CD4-positive, alpha-beta T cell (primary cell): ENCODE measurements at places on chromosomes 4 and X.

DNA sequence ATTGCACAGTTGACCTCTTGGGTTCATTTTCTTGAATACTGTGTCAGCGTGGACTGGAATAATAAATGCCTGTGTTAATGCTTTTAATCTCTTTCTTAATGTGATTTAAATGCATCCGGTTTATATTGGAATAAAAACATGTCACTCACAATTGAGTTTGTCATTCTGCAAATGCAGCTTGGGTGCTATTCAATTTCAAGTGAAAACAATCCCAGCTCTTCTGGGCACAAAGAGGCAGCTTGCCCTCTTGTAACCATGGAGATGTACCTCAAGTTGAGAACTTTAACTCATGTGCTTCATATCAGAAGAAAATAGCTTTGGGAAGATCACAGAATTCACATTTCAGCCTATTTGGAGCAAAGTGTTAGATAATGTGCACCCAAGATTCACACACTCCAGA lies 355.7 kb upstream of the GNPDA2 start:
- no peak for DNase-seq

GRCh38 chrX:133630362-133630761 lies 215.1 kb upstream of the GPC4 start:
- no peak for DNase-seq

DNA sequence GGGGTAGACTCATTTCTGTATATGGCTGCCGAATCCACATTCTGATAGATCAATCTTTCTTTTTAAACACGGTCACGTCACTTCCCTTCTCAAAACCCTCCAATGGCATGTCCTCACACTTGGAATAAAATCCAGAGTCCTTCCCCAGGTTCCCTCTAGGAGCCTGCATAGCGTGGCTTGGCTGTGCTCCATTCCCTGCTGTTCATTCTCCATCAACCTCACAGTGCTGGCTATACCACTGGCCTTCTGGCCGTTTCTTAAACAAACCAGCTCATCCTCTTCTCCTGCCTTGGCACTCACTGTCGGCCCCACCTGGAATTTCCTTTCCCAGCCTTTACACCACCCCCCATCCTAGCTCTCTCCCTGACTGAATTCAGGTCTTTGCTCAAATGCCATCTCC lies 77.1 kb downstream of the RBM47 start:
- DNase-seq = no peak

DNA sequence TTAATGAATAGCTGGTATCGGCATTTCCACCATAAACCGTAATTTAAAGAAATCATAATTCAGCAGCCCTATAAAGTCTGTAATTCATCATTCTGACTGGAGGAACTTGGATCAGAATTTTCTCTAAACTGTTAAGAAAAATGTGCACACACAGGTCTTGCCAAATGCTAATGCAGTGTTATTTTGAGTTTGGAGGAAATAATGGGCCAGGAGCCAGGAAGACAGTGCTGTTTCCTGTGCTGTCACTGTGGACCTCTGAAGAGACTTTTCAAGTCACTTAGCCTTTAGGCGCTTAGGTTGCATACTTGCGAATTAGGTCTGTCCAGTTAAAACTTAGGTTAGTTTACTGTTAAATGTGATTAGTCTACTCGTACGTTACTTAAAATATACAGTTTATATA lies 137.5 kb upstream of the ANXA3 start:
- DNase-seq = no peak

DNA sequence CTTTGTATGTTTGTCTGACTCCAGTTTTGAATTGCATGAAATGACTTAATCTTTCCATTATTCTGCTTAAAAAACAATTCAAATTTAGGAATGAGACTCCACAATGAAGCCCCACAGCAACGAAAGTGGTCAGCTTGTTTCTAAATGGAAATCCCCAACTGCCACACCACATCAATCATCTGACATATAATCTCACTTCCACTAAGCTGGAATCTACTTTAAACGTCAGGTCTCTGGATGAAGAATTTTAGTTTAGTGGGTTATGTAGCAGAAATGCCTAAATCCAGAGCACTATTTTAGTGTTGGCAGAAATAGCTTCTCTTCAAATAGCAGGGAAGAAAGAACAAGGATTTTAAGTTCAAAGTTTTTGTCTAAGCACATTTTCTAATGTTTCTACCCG lies 1.7 kb upstream of the BMP2K start:
- no peak for DNase-seq

DNA sequence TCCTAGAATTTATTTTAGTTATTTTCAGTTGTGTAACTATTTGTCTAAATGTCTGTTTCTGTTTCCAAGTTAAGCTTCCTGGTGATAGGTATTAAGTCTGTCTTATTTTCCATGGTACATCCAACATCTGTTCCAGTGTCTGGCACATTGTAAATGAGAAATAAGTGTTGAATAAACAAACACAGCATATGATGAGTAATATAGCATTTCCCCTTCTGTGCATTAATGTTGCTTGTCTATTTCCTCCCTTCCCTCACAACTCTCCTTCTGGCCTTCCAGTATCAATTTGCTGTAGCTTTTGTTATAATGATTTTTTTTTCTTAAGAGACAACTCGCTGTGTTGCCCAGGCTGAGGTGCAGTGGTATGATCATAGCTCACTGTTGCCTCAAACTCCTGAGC lies 36.1 kb downstream of the COPS4 start:
- no peak for DNase-seq
